AG10803 (cell line): ENCODE measurements at places on chromosomes 3 and 15.
A peak's percentile ranks its signal among the peaks of the same experiment; 100 is the strongest.

- no peak for DNase-seq
Observed at GRCh38 chr3:45071075-45071474, 45.0 kb downstream of the CLEC3B start.

GRCh38 chr3:38169027-38169317 lies 3.6 kb downstream of the OXSR1 start:
- peak; percentile 34 for DNase-seq

- DNase-seq = no peak
Observed at GRCh38 chr3:129556890-129557547, 14.0 kb downstream of the H1-8 start.

- no peak for DNase-seq
Observed at GRCh38 chr3:57145852-57146251, 19.3 kb downstream of the IL17RD start.

- no peak for DNase-seq
Observed at GRCh38 chr3:114218578-114219185, 18.7 kb downstream of the ZNF80 start.

DNA sequence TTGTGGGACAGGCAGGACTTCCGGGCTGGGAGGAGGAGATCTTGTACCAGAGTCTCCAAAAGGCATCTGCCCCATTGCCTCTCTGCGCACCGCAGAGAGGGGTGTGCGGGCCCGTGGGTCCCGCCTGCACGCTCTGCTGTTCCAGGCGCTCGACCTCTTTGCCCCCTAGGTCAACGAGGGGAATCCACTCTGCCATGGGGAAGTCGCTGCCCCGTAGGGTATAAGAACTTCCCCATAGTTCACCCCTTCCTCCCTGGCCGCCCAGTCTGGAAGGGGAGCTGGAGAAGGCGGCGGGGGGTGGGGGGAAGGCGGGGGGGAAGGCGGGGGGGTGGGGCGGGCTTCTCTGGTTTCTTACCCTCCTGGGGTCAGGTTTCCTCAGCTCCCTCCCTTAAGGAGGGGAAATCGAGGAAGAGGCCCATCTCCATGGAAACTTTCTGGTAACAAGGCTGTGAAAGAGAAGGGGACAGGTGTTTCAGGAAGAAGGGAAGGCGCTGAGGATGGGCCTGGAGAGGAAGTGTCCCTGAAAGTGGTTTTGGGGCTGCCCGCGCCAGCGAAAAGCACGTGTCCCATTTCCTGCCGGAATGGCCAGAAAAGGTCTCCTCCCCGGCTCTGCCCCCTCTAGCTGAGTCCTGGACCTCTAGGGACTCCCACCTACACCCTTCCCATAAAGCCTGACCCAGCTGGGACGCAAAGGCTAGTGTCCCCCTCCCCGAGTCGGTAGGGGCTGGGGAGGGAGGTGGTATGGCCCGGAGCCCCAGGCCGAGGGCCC lies 27.5 kb downstream of the NR1I2 start:
- no peak for DNase-seq

DNA sequence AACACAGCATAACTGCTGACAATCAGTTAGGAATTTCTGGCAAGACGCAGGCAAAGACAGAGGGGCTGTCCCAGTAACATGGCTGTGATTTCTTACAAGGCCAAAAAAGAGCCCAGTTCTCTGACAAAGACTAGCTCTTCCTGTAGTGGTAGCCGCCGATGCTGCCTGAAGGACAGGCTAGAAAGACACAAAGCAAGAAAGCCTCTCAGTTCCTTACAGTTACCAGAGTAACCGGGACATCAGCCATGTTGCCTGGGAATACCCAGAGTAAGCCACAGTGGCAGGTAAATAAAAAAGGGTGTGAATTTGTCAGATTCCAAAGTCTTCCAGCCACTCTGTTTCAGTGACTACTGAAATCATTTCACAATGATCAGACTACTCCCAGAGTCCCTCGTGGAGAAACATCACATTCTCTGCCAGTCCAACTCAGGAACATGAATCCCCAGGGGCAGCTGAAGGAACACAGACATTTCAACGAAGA lies 493.6 kb upstream of the ADAMTS9 start:
- peak; percentile 4 for DNase-seq

DNA sequence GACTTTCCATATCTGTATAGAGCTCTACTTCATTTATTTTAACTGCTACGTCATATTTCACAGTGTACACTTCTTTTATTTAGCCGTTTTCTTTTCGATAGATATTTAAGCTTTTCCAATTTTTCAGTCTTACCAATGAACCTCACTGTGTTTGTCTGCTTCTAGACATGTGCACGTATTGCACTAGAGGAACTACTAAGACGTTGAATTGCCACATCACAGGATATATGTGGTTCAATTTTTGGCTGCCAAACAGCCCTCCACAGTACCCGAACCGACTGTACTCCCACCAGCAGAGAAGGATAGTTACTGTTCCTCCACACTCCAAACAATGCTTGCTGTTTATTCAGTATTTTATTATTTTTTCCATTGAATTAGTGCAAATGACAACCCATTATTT lies 2.0 kb downstream of the NR1I2 start:
- DNase-seq = no peak

DNA sequence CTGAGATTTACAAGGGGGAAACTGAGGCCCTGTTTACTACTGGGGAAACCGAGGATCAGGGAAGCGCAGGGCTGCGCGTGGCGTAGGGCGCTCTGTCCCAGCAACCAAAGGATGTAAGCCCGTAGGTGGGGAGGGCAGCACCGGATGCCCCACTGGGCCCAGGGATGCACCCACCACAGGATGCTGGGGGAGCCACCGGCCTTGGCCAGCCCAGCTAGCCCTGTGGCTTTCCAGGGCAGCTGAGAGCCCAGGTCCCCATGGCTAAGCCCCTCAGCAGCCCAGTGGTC lies 33.4 kb downstream of the RPN1 start:
- DNase-seq = no peak

DNA sequence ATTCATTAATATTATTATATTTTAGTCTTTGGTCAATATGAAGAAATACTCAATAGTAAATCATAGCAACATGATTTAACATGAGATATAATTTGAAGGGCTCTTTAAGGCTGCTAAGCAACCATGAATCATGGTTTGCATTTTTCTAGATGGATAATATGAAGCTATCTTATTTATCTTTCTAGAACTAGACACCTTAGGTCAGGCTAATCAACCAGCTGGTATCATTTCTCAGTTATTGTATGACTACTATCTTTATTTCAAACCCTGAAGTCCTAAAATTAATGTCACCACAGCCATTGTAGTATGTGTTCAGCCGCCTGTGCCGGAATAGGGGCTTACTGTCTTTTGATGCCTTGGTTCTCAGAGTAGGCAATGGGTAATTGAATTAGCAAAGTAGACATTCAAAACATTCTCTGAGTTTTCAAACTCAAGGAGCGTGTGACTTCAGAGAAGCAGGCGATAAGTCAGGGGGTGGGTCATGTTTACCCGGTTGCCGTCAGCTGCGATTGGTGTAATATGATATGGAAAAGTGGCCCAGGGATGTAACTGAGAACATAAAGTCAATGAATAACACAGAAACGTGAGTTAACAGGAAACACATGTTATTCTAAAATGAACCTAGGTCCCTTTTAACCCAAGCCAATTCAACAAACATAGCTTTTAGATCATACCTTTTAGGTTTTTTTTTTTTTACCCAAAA lies 93.4 kb upstream of the CTDSPL start:
- no peak for DNase-seq

- DNase-seq = no peak
Observed at GRCh38 chr3:48599509-48600285, 4.6 kb upstream of the COL7A1 start.

GRCh38 chr3:172057059-172057458 lies 17.7 kb downstream of the FNDC3B start:
- DNase-seq = no peak

GRCh38 chr3:11452312-11452711 lies 180.1 kb downstream of the ATG7 start:
- no peak for DNase-seq

DNA sequence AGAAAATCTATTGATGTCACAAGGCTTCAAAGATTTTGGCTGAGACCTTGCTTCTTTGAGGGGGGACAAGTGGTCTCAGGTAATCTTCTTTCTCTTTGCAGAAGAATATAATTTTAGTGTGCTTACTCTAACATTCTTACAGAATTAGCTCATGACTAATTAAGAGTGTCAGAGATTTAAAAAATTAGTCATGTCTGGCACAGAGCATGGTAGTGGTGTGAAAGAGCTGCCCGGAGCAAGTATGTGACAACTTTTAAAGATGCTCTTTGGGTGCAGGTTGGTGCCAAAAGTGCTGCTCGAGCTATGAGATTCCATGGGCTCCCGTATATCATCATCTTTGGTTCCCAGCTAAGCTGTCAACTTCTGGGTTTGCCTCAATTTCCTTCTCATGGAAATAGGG lies 31.1 kb downstream of the CYP19A1 start:
- no peak for DNase-seq

- DNase-seq = no peak
Observed at GRCh38 chr3:12813967-12814366, 17.5 kb downstream of the CAND2 start.

DNA sequence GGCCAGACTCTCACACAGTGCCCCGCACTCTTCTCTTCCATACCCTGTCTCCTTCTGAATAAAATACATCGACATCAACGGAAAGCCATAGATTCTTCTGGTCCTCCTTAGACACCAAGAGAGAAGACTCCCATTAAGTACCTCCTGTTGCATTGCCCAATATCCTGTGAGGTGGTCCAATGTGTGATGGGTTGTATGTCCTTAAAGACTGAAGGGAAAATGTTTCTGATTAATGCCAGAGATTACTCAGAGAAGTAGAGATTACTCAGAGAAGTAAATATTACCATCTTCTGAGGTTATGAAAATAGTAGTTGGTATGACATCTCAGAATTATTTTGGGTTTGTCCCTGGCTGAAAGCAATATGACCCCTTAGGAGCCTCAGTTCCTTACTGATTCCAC lies 60.8 kb upstream of the GALNT15 start:
- DNase-seq = peak; percentile 87

GRCh38 chr3:46628901-46629369 lies 16.6 kb downstream of the FAM240A start:
- DNase-seq = peak; percentile 75

DNA sequence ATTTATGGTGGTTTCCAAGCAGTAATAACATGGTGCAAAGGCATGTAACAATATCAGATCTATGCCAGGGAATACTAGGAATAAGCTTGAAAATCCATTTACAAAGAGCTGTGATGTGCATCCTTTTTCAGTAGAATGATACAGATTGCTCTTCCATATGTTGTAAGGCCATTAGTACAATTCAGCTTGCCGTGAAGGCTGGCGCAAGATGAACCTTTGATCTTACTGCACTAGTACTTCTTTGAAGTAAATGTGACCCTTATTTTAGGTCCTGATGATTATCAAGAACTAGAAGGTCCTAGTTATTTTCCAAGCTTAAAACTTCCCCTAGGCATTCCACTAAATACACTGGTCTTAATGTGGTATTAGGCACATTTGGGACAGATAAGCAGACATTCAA lies 210.1 kb upstream of the CD96 start:
- DNase-seq = no peak

DNA sequence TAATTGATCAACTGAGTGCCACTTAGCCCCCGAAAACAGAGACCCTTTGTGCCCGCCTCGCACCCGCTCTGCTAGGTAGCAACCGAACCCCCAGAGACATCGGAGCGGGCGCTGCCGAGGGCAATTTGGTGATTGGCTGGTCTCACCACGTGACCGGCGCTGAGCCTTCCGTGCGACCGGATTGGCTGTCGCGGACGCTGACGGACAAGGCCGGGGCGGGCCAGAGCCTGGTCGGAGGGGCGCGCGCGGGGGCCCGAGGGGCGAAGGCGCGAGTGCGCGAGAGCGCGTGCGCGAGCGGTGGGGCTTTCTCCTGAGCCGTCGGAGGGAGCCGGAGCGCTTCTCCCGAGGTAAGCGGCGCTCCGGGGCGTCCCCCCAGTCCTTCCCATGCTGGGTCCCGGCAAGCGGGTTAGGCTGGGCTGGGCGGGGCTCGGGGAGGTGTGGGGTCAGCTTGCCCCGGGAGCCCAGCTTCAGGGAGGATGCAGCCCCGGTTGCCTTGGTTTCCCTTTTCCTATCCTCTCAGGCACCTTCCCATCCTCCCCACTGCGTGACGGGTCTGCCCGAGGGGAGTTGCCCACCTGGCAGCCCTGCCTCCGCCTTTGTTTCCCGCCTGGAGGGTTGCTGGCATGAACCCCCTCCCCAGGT lies at the start of gene TMEM108:
Gene TMEM108, plus strand, starts transcription at position 303 of the 642 bp plus-strand sequence.
- DNase-seq = peak; percentile 18

GRCh38 chr15:93060336-93061248 lies 28.4 kb downstream of the RGMA start:
- DNase-seq = no peak

DNA sequence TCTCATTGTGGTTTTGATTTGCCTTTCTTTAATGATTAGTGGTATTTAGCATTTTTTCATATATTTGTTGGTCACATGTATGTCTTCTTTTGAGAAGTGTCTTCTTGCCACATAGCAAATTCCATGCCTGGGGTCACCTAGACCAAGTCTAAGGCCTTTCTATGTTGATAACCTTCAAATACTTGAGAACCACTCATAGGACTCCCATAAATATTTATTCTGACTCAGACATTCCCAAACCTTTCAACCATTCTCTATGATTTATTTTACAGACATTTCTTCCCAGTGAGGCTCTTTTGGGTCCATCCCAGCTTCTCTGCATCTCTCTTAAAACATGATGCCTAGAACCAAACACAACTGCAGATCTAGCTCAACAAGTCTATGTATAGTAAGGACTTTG lies 69.2 kb downstream of the ATP8B4 start:
- peak; percentile 94 for DNase-seq

DNA sequence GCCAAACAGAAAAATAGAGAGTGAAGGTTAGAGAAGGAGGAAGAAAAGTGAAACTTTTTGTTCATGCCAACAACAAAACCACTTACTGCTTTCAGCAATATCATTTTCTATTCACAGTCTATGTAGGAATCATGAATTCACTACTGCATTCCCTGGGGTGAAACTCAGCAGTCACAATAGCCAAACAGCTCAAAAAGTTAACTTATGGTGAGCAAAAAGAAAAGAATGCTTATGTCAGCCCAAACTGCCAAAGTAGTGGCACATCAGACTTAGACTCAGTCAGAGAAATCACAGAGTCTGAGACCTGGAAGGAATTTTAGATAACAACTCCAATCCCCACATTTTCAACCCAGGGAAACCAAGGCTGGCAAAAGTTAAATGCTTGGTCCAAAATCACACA lies 238.7 kb upstream of the TMCO5A start:
- DNase-seq = peak; percentile 41

GRCh38 chr3:191138937-191139336 lies 60.1 kb upstream of the OSTN start:
- DNase-seq = no peak

- DNase-seq = no peak
Observed at GRCh38 chr3:197737749-197738462, 1.2 kb upstream of the RUBCN start.

DNA sequence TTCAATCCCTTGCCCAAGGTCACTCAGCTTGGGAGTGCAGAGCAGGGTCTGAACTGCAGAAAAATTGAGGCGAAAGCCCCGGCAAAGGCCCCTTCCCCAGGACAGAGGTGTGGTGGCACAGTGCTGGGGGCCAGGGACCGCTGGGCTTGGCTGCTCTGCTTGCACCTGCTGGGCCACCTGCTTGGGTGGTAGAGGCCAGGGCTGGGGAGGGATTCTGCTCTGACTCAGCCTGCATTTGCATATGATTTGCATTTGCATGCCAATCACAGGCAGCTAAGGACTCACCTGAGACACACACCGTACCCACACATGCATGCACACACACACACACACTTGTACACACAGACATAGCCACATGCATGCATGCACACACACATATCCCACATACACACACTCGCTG lies 9.9 kb downstream of the GRM2 start:
- no peak for DNase-seq

GRCh38 chr3:182978387-182978786 lies 2.0 kb downstream of the DCUN1D1 start:
- DNase-seq = no peak
